Effector memory CD4-positive, alpha-beta T cell (primary cell): ENCODE measurements at places on chromosomes 7 and 10.

DNA sequence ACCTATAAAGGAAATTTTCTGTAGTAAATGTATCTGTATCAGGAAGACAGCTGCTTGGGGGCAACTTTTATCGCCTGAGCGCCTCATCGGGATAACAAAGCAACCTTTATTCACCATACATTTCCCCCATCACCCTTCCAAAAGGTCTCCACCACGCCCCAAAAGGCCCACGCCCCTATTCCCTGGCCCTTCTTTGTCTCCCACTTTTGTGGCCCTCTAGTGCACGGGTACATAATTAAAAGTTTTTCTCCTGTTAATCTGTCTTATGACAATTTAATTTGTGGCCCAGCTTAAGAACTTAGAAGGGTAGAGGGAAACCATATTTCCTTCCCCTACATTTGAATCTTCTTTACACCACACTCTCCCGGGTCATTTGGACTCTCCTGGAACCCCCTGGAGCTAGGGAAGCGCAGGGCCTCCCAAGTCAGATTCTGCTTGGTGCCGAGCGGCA is 625 bp downstream of the RP9 start:
- DNase-seq: no peak

DNA sequence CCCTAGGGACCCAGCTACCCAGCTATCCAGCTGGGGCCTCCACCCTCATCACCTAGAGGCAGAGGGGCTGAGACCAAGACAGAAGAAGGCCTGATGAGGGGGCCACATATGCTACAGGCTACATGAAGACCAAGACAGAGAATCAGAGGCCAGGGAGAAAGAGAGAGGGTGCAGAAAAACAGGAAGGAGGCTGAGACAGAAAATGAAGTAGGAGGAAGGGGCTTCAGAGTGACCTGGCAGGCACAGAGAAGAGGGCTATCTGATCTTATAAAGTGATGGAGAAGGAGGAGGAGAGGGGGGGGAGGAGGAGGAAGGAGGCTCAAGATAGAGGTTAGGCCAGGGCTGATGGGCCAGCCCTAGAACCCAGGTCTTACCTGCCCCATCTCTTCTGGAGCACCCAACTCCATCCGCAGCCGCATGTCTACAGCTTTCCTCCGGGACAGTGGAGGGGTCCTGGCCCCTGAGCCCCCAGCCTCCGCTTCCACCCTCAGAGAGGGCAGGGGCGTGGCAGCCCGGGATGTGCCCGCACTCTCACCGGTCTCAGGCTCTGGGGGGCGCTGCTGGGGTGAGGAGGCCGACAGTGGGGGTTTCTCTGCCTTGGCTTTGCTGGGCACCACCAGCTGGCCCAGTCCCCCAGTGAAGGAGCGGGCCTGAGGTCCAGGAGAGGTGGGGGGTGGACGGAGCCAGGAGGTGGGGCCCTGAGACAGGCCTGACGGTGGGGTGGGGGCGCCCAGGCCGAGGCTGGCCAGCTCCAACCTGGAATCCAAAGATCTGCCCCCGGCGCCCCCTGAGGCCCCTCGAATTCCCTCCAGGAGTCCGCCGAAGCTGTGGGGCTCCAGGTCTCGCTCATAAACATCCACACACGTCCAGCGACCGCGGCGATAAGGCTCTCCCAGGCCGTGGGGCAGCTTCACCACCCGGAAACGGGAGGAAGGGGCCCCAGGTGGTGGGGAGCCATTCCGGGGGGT is 1.8 kb downstream of the TSC22D4 start:
- DNase-seq: no peak

GRCh38 chr7:106254525-106255116 is 30.2 kb downstream of the NAMPT start:
- DNase-seq: no peak

DNA sequence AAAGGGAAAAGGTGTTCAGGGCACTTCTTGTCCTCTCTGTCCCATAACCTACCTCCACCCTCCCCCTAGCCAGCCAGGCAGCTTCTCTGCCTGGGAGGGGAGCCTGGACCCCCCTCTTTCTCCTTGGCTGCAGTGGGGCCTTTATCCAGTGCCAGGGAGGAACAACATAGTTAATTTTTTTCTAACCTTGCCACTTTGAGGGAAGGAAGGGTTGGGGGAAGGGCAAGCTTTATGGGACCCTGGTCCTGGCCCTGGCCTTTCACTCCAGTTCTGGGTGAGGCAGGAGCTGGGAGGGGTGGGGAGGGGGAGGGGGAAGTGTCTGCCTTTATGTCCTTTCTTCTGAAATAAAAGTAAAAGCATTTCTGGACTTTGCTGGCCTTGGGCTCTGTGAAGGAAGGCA is 4.5 kb downstream of the VGF start:
- DNase-seq: no peak

DNA sequence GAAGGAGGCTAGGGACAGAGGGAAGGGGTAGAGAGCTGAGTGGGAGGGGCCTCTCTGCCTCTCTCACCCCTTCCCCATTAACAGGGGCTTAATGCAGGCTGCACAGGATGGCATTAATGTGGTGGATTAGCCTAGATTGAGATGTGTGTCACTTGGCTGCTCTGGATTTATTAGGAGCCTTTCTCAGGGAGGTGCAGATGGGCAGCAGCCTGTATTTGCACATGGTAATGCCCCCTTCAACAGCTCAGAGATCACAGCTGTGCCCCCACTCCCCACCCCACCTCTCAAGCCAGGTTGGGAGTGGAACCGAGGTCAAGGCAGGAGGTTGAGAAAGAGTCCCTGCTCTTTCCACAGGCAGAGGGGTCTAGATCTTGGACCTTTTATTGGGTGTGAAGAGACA is 7.3 kb downstream of the PITX3 start:
- no peak for DNase-seq

GRCh38 chr7:106600569-106601373 is 60.2 kb downstream of the CCDC71L start:
- no peak for DNase-seq

DNA sequence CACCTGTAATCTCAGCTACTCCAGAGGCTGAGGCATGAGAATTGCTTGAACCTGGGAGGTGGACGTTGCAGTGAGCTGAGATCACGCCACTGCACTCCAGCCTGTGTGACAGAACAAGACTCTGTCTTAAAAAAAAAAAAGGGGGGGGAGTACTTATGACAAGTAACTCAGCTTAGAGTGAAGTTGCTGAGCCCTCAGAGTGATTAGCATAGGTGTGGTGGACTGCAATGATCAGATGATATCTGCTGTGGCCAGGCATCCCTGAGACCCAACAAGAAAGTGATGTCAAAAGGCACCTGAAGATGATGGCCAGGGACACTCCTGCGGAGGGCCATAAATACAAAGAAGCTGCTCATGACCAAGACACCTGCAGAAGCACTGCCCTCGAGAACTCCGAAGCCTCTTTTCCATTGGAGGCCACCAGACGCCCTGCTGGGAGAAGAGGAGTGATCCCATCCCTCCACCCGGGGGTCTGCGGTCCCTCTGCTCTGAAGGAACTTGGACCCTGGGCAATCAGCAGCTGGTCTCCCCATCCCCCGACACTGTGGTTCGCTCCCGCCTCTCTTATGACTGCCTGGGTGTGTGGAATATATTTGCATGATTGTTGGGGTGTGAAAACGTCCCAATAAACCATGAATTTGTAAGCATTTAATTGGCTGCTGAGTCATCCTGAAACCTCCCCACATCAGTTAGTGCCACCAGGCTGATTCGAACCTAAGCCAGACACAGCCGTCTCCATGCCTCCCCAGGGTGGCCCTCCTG is 46.0 kb downstream of the RASGEF1A start:
- no peak for DNase-seq

- DNase-seq: no peak
Observed at GRCh38 chr7:30841801-30842541, 69.7 kb upstream of the AQP1 start.

GRCh38 chr7:27145165-27145913 is 1.9 kb upstream of the HOXA5 start:
- no peak for DNase-seq

DNA sequence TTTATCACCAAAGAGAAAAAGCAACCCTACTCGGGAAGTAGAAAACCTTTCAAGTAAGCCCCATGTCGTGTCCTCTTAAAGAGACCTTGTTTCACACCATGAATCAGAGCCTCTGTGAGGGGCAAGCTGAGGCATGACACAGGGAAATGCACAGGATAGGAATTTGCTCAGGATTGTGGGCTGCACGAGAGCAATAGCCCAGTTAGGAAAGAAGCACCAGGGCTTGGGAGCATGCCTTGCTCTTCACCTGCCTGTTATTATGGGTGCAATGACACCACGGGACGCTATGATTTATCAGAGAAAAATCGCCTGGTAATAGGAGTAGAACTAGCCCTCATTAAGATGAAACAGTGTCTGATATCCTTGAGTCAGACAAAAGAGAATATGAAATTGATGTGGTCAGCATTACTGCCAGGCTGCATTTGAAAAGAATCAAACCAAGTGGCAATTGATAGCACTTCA is 562.9 kb upstream of the NRP1 start:
- DNase-seq: no peak

DNA sequence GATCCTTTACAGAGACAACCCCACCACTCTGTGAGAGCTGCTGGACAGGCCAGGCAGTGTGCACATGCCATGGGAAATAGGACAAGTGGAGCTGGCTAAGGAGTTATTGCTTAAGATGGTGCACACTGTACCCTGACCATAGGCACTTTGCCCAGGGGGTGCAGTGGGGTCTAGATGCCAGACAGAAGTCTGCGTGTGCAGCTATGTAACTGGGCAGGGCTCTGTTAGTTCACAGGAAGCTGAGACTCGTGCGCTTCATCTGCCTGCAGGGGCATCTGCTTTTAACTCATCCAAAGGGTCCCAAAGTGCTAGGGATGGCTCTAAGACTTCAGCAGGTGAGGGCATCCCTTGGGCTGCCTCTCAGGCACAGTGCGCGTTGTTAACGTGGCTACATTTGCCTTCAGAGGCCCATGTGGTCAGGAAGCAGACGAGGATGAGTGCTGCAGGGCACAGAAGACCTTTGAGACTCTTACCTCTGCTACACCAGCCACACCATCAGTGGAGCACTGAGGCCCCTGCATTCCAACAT is 77.7 kb upstream of the GPR26 start:
- DNase-seq: no peak

GRCh38 chr7:50774319-50774718 is 8.4 kb downstream of the GRB10 start:
- DNase-seq: no peak

GRCh38 chr7:98231493-98232262 is 20.4 kb downstream of the TECPR1 start:
- no peak for DNase-seq

DNA sequence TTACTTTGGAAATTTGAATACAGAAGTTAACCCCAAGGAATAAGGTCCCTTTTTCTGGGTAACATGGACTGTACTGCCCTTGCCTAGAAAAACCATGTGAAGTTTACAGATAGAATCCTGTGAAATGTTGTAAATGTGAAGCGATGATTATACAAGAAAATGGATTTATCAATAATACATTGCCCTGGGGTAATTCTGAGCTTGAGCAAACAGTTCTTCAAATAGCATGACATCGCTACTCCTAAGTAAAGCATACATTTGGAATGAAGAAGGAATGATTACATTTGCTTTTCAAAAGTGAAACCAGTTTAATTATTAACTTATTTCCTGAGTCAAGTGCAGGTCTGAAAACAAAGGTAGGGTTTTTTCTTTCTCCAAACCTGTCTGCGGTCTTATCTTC is 43.3 kb upstream of the FZD8 start:
- no peak for DNase-seq

- DNase-seq: no peak
Observed at GRCh38 chr7:108038986-108039385, 36.0 kb upstream of the LAMB1 start.

- DNase-seq: no peak
Observed at GRCh38 chr7:65338346-65338745, 35.3 kb upstream of the ZNF92 start.

- DNase-seq: no peak
Observed at GRCh38 chr7:146138926-146139325, 22.3 kb downstream of the CNTNAP2 start.

DNA sequence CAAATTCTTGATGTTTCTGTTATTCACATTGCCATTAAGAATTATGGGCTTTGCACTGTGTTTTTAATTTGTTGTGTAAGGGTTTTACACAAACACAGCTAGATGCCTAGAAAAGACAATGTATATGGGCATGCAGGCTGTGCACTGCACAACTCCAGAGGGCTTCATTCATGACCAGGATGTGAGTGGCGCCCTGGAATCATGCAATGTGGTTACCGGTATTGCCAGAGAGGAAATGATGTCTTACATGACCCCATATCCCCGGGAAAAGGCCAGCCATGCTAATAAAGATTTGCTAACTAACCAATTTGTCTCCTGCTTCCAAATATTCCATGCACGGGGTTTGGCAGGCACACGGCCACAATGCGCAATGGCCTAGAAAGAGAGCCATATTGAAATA is 16.9 kb downstream of the KCNMA1 start:
- no peak for DNase-seq

GRCh38 chr7:32253299-32253698 is 183.1 kb upstream of the PDE1C start:
- no peak for DNase-seq

GRCh38 chr7:8809320-8809719 is 375.9 kb downstream of the NXPH1 start:
- DNase-seq: no peak

DNA sequence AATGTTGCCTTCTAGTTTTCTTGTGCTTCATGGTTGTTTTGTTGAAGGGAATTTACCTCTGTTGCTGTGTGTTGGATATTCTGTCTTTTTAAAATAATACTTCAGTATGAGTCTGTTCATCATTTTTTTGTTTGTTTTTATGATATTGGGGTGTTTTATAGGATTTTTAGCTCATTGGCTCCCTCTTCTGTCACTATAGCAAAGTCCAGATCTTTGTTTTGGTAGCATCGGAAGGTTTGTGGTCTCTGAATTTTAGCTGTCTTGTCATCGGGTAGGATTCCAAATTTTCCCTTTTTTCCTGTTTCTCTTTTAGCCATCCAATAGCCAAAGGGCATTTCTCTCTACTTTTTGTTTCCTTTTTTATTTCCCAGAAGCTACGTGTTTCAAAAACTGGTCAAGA is 91.4 kb downstream of the EXOC4 start:
- no peak for DNase-seq

DNA sequence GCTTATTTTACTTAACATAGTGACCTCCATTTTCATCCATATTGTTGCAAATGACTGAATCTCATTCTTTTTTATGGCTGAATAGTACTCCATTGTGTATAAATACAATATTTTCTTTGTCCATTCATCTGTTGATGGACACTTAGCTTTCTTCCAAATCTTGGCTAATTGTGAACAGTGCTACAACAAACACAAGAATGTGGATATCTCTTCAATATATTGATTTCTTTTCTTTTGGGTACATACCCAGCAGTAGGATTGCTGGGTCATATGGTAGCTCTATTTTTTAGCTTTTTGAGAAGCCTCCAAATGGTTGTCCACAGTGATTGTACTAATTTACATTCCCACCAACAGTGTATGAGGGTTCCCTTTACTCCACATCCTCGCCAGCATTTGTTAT is 58.0 kb downstream of the CREB5 start:
- DNase-seq: no peak

GRCh38 chr10:124101351-124101750 is 8.0 kb upstream of the CHST15 start:
- no peak for DNase-seq

- no peak for DNase-seq
Observed at GRCh38 chr10:42982891-42983506, 93.9 kb upstream of the RET start.
